Motor neuron (in vitro differentiated cells): ENCODE measurements at places on chromosomes 5 and 9. TPM values are rescaled to one million over a fixed set of nuclear protein-coding genes. Genes with fewer than 3 reads are reported as not detected.

DNA sequence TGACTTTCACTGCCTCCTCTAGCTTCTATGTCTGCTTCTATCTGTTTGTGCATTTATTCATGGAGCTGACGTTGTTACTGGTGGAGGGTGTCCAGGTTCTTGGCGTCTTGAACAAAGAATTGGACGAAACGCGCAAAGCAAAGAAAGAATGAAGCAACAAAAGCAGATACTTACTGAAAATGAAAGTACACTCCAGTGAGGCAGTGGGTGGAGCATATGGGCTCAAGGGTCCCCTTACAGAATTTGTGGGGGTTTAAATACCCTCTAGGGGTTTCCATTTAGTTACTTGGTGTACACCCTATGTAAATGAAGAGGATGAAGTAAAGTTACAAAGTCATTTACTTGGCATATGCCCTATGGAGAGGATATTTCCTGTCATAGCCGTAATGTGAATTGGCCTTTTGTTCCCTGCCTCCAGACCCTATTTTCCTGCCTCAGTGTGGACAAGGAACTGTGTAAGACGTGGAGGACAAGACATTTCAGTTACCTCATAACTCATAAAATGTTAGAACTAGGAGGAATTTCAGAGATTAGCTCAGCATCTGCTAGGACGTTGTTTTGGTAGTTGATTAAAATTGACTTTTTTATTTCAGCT is 3.1 kb downstream of the POLR3G start:
- ATAC-seq, result no peak

DNA sequence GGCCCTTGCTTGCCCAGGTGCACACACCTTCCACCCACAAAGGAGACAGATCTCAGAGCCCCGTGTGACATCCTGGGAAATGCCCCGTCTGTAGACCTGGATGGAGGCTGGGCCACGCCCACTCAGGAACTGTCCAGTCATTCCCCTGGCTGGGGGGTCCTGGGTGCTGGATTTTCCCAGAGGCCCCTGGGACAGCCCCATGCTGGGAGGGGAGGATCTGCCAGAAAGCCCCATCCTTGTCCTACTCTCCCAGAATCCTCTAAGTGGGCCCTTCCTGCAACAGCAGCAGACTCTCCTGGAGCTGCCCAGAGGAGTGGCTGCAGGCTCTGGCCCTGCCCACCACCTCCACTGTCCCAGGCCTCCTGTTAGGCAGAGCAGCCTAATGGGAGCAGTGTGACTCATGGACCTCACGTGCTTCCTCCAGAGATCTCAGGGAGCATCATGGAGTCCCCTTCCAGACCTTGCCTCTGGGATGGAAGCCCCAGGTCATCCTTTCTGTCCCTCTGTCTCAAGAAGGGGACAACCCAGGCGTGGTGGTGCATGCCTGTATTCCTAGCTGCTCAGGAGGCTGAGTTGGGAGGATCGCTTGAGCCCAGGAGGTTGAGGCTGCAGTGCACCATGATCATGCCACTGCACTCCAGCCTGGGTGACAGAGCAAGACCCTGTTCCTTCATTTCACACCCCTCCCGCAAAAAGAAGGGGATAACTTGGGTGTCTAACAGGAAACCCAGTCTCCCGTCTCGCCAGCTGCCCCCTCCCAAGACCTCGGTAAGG is 51.7 kb downstream of the JADE2 start:
- peak; percentile 37 for ATAC-seq

DNA sequence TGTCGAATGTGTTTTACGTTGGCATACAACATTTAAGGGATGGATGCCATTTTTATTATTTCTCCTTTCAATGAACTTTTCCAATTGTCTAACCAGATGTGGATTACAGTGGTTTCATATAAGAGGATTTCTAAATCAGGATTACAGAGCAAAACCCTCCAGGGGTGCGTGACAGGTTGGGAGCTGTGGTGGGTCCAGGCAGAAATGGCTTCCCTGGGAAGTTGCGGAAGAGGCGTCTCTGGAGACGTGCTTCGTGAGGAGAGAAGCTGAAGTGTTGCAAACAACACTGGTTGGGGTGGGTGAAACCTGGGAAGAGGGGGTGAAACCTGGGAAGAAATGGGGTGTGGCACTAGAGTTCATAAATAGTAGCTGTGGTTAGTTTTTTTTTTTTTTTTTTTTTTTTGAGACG is 4.5 kb upstream of the RPL26L1 start:
- no peak for ATAC-seq

The ENTREP1 gene
- total RNA-seq, result 0.46 TPM in 2 replicates
